ENCODE measurements at places on chromosomes 6 and 20. TPM values are rescaled to one million over a fixed set of nuclear protein-coding genes. Genes with fewer than 3 reads are reported as not detected.

IFT52 gene
- polyA plus RNA-seq: 31.9 TPM

GRCh38 chr20:43903953-43904826, 10.5 kb upstream of the TOX2 start:
- no peak for DNase-seq

PRRT1 gene
- polyA plus RNA-seq: not detected

DNA sequence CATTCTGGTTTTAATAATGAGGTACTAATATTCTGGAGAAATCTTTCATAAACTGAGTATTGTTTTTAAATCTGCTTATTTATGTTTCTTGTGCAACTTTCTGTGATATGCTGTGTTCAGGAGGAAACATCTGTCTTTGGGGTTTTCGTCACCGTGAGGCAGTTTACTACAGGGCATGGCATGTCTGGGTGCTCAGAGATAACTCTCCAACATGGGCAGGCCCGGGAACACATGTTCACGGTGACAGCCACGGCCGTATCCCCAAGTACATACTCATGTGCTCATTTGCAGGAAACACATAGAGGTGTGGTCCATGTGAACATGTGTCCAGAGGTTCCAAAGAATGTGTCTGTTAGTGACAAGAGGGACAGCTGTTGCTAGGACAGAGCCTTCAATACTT, 62.1 kb upstream of the CNKSR3 start:
- DNase-seq: no peak

BFSP1 gene
- not detected for polyA plus RNA-seq

GRCh38 chr6:113306552-113307145, 550.5 kb upstream of the MARCKS start:
- peak; percentile 44 for DNase-seq

GRCh38 chr6:26329763-26330511, 35.1 kb upstream of the BTN3A2 start:
- no peak for DNase-seq

CALHM6 gene
- 687 TPM for polyA plus RNA-seq

- no peak for DNase-seq
These were observed 161.0 kb downstream of the BACH2 start for GRCh38 chr6:90135667-90136066.

DNA sequence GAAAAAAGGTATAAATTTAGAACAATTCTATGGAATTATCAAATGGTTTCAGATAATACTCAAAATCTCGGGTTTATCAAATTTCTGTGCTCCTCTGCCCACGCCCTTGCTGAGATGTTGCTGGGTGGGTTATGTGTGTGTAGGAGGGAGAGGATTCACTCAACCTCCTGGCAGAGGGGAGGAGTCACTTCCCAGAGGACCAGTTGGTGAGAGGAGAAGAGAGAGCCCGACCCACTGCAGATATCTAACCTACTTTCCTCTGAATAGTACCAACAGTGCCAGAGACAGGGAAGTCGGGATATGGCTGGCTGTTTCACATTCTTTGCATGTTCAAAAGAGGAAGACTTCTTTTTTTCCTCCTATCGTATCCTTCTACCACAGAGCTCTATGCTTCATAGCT, 187.1 kb upstream of the MAN1A1 start:
- no peak for DNase-seq

TMC2 gene
- not detected for polyA plus RNA-seq

DNA sequence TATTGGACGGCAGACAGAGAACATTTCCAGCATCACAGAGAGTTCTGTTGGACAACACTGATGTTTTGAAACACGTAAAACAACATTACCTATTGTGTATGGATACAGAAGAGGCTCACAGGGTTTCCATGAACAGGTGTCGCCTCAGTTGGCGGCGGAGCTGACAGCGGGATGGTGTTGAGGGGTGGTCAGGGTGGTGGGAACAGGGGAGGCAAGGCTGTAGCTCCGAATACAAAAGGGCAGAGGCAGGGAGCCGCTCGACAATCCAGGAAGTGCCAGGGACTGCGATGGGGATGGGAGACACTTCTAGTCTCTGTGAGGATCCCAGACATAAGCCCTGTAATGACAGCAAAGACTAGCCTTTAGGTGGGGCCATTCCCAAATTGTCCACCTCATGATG, 14.5 kb upstream of the PI16 start:
- no peak for DNase-seq

GRCh38 chr6:134358320-134358719, 40.4 kb upstream of the SGK1 start:
- no peak for DNase-seq

DNA sequence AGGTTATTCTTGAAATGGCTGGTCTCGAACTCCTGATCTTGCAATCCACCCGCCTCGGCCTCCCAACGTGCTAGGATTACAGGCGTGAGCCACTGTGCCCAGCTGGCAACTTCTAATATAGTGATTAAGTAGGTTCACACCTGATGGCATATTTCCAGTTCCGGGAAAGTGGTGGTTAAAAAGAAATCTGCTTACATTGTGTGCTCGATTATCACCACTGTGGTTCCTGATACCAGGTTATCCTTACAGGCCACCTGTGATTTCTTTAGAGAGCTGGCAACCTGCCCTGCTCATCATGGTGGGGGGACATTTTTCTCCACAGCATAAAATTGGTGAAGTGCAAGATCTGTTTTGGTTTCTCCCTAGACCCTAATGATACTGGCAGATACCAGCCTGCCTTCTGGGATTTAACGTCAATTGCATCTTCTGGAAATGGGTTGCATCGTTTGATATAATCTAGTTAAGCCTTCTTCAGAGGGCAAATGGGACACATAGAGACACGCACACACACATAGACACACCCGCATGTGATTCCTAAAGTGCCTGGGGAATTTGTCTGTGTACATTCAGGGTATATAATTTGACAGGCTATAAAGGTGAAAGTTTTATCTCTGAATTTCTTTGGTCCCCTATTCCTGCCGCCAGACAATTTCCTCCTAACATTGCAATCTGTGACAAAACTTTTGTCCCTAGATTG, 49.7 kb upstream of the CITED2 start:
- no peak for DNase-seq

DNA sequence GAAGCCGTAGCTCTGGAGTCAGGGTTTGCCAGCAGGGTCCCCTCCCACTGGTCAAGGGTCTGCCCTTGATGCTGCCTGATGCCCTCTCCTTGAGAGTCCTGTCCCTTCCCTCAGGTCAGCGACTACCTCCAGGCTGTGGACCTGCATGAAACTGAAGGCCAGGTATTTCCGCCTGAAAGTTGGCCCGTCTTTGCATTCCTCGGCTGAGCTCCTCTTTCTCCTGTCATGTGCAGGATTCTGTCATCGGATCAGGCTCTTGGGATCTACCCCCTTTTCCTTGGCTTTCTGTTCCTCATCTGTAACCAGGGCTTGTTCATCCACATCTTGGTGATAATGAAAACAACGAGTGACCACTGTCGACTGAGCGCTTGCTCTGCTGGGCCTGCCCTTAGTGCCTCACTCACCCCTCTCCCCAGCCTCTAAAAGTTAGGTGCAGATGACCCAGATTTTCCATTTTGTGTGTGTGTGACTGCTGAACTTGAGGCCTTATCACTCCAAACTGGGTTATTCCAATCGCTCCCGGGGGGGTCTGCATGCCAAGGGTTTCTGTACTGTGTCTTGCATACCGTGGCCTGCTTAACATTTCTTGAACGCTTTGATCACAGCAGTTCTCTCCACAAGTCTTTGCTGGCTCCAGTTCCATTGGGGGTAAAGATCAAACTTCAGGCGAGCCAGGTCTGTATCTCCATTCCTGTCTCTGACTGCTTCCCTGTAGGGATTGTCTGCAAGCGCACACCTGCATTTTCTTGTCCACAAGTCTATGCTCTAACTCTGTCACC, 81.6 kb downstream of the DTD1 start:
- no peak for DNase-seq
